ENCODE measurements at places on chromosomes 12 and 14.

DNA sequence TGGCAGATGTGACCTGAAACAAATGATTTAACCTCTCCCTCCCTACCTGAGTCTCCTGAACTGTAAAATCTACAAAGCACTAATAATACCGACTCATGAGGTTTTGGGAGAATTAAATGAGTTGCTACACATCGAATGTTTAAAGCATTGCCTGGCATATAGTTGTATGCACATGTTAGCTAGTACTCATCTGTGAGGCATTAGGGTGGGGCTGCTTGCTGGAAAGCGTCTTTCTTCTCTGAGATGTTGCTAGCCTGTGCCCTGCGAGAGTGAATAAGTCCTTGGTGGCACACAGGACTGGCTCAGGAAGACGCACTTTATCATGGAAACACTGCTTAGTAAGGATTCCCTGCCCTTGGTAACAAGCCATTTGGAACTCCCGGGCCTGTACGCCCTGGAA lies 6.1 kb downstream of the RAPGEF3 start:
- DNase-seq = no peak

DNA sequence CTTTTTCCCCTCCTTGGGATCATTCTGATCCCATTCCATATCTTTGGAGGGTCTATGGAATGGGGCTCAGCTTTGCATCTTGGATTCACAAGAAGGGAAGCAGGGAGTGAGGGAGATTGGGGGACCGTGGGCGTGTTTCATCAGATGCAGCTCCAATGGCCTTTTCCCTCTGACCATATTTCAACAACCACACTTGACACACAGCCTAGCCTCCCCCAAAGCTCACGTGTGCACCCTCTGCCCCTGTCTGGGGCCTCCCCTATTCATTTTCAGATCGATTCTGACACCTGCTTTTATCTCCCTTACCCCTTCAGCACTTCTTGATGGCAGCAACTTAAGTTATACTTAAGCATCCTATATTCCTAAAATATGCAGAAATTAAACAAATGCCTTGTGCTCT lies 126.6 kb downstream of the CHST11 start:
- no peak for DNase-seq

GRCh38 chr12:65561798-65562382 lies 262.4 kb upstream of the HMGA2 start:
- no peak for DNase-seq

DNA sequence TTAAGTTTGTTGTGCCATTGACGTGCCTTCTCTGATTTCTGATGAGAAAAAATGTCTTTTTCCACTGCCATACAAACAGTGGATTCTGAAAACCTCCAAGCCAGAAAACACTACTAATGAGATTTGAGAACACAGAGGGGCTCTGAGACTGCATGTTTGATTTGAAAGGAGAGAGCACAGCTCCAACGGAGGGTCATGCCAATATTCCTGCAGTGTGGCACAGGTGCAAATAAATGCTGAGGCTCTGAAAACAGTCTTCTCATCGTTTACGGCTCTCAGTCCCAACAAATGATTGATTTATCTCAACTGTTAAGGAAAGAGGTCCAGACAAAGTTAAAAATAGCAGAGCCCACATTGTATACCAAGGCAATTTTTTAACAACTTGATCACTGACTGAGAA lies 128.7 kb downstream of the KCNH5 start:
- no peak for DNase-seq

DNA sequence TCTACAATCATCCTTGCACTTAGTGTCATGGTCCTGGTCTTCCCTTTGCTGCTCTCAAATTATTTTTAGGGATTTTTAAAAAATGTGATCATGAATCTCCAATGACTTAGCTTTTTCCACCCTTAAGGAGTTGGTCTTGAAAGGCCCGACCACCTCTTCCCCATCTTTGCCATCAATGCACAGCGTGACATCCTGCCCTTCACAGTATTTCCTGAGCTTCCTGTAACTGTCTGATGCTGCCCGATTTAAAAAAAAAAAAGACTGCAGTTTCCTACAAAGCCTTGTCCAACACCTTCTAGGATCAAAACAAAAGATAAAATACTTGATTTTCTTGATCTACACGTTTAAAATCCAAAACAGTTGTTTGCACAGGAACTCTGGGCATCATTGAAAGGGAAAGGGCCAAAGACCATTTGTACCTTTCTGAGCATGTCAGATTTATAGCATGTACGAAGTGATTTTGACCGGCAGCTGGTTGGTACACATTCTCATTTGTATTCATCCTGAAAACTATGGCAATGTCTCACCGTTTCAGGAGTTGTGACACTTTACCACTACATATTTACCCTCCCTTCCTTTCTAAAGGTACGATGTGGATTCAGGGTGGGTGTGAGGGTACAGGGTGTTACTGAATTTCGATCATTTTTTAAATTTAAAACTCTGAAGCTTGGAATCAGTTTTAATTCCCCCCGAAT lies 7.4 kb upstream of the ELK3 start:
- DNase-seq = no peak

DNA sequence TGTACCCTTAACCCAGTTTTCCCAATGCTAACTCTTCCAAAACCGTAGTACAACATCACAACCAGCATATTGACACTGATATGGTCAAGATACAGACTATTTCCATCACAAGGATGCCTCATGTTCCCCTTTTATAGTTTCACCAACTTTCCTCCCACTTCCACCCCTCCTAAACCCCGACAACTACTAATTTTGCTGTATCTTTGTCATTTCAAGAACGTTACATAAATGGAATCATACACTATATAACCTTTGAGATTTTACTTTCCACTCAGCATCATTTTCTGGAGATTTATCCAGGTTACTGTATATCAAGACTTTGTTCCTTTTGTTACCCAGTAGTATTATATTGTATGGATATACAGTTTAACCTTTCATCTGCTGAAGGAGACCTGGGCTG lies 88.9 kb downstream of the MED13L start:
- DNase-seq = no peak

DNA sequence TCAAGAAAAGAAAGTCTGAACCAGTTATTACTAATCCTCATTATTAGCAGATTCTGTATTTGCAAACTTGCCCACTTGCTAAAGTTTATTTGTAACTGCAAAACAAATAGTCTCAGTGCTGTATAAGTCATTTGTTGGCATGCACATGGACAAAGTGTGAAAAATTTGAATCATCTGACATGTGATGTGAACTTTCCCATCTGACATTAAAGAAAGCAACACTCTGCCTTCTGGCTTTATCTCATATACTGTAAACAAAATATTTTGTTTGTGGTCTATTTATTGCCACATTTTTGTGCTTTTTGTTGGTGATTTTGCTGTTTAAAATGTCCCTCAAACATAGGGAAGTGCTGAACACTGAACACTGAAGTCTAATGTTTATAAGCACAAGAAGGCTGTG lies 513.8 kb downstream of the RPL10L start:
- no peak for DNase-seq

DNA sequence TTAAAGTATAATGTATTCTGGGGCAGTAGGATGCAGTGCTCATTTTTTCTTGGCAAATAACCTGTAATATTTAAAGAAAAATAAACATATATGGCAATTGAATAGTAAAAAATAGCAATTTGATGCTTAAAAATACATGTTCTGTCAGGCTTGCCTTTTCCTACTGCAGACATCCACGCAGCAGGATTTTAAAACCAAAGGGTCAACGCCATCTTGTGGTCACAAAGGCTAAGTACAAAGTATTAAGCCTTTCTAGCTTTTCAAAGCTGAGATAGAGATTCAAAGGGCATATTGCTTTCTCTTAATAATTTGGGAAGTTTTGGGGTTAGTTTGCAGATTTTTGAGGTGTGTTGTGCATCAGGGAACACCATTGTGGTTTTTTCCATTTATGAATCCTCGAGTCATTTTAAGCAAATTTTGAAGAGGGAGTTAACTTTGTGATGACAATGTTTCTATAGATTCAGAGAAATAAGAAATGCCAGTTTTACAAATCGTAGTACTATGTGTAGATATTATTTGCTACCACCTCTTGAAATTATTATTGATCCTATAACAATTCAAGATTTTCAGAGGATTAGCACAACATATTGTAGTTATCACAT lies 4.7 kb upstream of the CCER1 start:
- no peak for DNase-seq

GRCh38 chr14:30340495-30340894 lies 218.5 kb upstream of the G2E3 start:
- DNase-seq = no peak

GRCh38 chr14:23093104-23093503 lies 1.8 kb downstream of the ACIN1 start:
- DNase-seq = no peak

- no peak for DNase-seq
Measured at GRCh38 chr12:39868328-39868725, 237.6 kb downstream of the SLC2A13 start.

GRCh38 chr14:104212206-104213095 lies 74.1 kb downstream of the KIF26A start:
- DNase-seq = no peak

DNA sequence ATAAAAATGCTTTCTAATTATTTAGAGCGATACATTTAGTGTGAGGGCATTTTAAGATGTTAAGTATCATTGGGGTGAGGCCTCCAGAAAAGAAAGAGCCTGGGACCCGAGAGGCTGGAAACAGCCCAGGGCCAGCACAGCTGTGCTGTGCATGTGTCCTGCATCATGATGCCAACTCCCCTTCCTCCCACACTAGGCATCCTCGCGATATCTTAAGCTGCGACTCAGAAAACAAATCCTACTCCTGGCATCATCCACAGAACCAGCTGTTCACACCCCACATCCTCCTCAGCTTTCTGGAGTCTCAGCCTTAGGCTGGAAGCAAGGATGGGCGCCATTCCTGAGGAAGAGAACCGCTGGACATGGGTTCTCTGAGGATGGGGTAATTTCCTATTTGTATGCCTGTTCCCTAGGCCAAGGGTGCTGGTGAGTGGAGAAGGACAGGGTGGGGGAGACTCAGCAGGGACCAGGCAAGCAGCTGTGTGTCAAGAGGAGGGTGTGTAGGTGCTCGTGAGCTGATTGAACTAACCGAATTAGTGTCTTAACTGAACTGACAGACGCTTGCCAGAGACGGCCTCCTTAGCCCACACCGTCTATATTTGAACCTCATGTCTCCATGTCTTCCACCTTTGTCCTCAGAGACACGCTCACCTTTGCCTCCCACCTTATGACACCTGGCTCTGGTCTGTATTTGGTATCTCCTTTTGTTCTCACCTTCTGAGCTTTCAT lies 15.6 kb upstream of the MCRS1 start:
- DNase-seq = no peak

DNA sequence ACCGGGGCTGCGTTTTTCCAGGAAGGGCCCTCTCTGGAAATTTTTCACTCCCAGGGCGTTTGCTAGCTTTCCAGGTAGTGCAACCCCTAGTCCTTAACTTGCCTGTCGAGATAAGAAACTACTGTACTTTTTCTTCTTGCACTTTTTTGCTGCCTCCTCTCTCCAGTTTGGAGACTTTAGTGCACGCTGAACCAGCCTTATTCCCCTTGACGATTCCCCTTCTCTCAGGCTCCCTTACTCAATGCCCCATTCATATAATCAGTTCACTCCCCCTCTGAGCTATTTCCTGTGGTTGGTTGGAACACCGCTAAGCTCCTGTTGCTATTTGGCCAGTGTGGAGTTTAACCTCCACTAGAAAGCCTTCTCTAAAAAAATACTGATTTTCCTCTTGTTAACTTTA lies 682 bp downstream of the CREBL2 start:
- DNase-seq = no peak

GRCh38 chr12:46240436-46240835 lies 28.4 kb downstream of the SLC38A1 start:
- DNase-seq = no peak

DNA sequence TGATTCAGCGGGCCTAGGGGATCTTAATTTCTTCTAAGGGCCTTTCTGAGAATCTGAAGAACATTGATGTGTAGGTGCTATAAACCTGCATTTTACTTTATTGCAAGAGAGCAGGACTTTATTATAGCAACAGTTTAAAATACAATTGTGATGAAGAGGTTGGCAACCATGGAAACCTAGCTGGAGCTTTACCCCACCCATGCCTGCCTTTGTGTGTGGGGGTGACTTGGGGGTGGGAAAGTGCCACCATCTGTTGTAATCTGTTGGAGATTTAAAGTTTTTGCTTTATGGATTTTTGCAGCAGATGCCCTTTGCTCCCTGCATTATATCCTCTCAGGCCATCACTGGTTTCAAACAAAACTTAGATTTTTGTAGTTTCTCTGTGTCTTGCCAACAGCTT lies 64.6 kb downstream of the ATG14 start:
- DNase-seq = no peak

DNA sequence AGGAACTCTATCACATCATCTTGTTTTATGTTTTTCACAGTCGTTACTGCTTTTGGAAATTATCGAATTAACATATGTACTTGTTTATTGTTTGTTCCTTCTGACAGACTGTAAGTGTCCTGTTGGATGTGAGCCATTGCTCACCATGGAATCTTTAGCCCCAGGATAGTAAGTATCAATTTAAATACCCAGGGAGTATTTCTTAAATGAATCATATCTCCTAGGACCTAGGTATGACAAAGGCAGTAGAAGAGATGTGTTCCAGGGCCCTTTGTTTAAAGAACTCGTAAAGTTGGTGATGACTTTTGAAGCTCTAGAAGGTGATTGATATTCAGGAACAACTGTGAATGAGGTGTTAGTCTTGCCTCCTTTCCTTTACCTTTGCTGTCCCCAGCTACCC lies 30.3 kb upstream of the STRAP start:
- no peak for DNase-seq
